NCI-H1930 (cell line): ENCODE measurements at places on chromosomes 12 and 14.

DNA sequence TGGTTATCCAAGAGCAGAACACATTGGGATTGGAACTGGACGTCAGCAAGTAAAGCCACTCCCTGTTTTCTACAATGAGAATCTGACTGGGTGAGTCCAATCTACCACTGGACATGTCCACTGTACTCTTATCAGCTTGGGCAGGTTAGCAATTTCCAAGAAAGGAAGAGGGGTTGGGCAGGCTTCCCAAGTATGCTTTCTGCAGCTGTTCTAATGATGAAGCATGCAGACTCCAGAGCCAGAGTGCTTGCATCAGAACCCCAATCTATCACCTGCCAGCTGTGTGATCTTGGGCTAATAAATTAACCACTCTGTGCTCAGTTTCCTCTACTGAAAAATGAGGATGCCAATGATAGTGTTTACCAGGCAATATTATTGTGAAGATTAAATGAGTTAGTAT, 92.0 kb downstream of the EMP1 start:
- no peak for DNase-seq

- no peak for DNase-seq
These were observed 19.2 kb downstream of the PACS2 start for GRCh38 chr14:105333613-105334364.

DNA sequence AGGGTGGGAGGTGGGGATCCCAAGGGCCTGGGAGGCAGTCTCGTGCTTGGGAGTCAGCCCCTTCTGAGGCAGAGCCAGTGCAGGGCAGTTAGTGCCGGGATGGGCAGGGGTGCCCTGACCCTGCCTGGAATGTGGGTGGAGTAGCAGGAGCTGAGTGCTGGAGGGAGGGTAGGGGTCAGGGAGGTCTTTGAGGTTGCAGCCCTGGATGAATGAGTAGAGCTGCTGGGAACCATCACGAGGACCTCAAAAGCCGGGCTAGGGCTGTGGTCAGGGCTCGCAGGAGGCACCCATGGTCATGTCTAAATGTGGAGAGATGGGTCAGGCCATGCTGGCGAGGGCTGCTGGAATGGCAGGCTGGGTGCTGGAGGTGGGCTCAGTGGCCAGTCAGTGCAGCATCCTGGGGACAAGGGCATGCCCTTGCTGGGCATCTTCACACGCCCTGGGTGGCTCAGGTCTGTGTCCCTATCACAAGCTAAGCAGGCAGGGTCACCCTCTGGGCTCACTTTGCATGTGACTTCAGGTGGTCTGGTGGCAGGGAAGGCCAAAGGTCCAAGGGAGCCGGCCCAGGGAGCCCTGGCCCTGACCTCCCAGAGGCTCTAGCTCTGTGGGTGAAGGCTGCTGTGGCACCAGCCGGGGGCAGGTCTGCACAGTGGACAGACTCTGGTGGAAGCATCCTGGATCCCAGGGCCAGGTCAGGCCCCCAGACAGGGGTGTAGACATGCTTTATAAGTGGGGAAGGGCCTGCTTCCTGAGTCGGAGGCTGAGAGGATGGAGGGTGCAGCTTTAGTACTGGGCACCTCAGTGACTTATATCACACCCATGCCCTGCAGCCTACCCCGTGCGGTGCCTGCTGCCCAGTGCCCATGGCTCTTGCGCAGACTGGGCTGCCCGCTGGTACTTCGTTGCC, 24.5 kb downstream of the PAPLN start:
- DNase-seq, result no peak

- no peak for DNase-seq
These were observed 3.8 kb downstream of the LRP1 start for GRCh38 chr12:57131896-57132744.

GRCh38 chr14:30993071-30993470, 32.4 kb upstream of the AP4S1 start:
- DNase-seq, result no peak

- no peak for DNase-seq
These were observed 163.8 kb downstream of the RASSF9 start for GRCh38 chr12:85672436-85672835.

GRCh38 chr12:10540776-10541205, 35.1 kb downstream of the EIF2S3B start:
- no peak for DNase-seq

GRCh38 chr12:130076752-130077151, 85.5 kb upstream of the FZD10 start:
- DNase-seq, result no peak

GRCh38 chr14:100010679-100011078, 54.5 kb upstream of the EVL start:
- peak; percentile 68 for DNase-seq

DNA sequence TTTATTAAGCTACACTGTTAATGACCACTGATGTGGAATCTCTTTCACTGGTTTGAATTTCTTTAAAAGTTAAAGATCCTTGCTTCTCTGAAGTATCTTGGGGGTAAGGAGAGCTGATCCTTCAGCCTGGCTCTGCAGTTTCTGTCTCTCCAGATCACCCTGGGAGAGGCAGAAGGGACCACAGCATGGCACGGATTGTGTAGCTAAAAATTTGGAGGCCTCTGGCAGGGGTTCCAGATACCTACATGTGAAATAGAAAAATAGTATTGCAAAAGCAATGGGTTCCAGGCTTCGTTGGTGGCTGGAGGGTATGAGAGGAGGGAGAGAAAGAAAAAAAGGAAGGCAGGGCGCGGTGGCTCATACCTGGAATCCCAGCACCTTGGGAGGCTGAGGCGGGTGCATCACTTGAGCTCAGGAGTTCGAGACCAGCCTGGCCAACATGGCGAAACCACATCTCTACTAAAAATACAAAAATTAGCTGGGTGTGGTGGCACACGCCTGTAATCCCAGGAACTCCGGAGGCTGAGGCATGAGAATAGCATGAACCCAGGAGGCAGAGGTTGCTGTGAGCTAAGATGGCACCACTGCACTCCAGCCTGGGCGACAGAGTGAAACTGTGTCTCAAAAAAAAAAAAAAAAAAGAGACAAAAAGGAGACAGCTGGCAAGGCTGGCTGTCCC, 3.4 kb downstream of the CHST11 start:
- DNase-seq, result no peak

DNA sequence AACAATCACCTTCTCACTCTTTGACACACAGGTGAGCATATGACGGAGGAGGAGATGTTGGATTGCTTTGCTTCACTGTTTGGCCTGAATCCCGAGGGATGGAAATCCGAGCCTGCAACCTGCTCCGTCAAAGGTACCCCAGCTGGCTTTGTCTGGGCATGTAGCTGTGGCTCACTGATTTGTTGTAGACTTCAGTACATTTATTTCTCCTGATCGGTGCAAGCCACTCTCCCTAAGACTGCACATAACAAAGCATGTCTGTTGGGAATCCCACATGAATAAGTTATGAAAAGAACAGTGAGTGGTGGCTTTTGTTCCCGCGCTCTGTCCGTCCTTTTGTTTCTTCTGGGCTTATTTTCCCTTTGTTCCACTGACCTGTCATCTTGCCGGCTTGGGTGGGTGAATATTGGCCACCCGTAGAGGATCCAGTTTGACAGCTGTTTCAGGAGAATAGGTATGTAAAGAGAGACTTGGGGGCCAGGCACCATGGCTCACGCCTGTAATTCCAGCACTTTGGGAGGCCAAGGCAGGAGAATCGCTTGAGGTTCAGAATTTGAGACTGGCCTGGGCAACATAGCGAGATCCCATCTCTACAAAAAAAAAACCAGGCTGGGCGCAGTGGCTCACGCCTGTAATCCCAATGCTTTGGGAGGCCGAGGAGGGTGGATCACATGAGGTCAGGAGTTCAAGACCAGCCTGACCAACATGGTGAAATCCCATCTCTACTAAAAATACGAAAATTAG, 20.0 kb upstream of the BCL7A start:
- peak; percentile 83 for DNase-seq

- no peak for DNase-seq
These were observed 353.6 kb downstream of the TMEM121 start for GRCh38 chr14:105879867-105880561.

DNA sequence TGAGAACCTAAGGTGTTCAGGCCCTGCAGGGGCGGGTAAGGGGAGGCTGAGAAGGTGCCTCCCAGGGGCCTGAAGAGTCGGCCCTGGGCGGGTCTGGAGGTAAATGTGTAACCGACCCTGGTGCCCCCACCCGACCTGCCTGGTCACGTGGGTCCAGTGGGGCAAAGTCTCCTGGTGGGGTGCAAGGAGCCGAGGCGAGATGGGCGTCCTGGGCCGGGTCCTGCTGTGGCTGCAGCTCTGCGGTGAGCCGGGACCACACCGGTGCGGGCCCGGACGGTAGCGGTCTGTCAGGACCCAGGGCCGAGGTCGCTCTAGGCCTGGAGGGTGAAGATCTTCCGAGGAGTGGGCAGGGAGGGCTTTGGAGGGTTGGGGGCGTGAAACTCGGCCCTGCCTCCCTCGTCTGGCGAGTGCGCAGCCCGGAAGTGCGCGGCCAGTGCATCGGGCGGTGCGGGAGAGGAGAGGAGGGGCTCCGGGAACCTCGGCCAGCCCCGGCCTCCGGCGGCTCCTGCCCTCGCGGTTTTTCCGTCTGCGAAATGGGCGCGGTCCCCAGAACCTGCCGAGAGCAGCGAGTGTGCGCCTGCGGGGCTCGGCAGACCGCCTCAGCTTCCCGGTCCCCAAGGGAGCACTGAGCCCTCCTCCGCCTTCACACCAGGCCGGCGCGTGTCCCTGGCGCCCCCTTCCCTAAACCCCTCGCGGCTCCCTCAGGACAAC, at the start of gene AMN:
TSS of gene AMN (plus strand) at position 174 of the 711 bp plus-strand sequence. CDS start at position 200, 26 bp downstream.
- DNase-seq, result no peak

GRCh38 chr14:21090194-21090939, 8.1 kb downstream of the ZNF219 start:
- no peak for DNase-seq

- DNase-seq, result no peak
These were observed 1028.9 kb upstream of the TMEM132C start for GRCh38 chr12:127238107-127238506.

DNA sequence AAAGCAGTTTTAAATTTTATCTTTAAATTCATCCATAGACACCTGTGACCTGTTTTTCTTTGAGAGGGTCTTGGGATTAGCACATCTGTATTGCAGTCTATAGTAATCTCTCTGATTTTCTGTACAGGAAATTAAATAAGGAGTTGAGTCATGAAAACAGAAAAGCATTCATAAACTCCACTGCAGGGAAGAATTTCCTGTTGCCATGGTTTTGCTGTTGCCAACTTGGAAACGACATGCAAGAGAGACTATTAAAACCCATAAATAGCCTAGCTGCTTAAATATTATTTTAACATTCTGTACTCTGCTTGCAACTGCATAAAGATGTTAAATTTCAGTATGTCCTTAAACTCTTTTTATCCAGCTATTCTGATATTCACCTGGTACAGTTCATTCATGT, 281.0 kb upstream of the RGS6 start:
- no peak for DNase-seq

- DNase-seq, result no peak
These were observed 24.9 kb downstream of the TCTN1 start for GRCh38 chr12:110638796-110639195.

GRCh38 chr14:30317729-30318128, 241.2 kb upstream of the G2E3 start:
- no peak for DNase-seq

GRCh38 chr14:37411079-37411735, 183.8 kb downstream of the FOXA1 start:
- no peak for DNase-seq

- DNase-seq, result no peak
These were observed 5.1 kb downstream of the HCAR1 start for GRCh38 chr12:122725452-122726079.

GRCh38 chr12:25992026-25992782, 33.7 kb downstream of the RASSF8 start:
- DNase-seq, result no peak

DNA sequence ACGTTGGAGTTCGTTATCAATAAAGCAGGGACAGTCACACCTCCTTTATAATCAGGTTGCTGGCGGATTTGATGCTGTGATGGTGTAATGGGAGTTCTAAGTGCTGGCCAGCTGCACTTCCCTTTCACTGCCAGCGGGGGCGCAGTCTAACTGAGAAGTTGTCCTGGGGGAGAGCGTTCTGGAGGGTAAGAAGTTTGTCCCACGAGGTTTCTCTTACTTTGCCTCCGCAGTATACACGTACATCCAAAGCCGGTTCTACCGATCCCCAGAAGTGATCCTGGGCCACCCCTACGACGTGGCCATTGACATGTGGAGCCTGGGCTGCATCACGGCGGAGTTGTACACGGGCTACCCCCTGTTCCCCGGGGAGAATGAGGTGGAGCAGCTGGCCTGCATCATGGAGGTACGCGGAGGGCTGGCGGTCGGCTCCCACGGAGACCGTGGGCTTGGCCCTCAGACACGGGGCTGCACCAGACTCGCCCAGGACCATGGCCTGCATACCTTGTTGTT, 42.7 kb downstream of the DYRK4 start:
- DNase-seq, result peak; percentile 88

- DNase-seq, result no peak
These were observed 8.2 kb upstream of the ZNF740 start for GRCh38 chr12:53172352-53172751.

GRCh38 chr14:90985601-90986242, 74.7 kb downstream of the RPS6KA5 start:
- no peak for DNase-seq

- no peak for DNase-seq
These were observed at the start of gene ART4 for GRCh38 chr12:14843425-14843887. Gene ART4 (minus strand): TSS chr12:14843526. CDS start chr12:14843113, 413 bp downstream.

DNA sequence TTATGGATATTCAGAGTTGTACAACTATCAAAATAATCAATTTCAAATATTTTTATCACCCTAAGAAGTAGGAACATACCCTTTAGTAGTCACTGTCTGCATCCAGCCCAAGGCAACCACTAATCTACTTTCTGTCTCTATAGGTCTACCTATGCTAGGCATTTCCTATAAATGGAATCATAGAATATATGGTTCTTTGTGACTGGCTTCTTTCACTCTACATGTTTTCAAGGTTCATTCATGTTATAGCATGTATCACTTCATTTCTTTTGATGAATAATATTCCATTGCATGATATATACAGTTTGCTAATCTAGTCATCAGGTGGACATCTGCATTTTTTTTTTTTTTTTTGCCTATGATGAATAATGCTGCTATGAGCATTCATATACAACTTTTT, 112.4 kb downstream of the PPP1R12A start:
- no peak for DNase-seq
